ENCODE measurements at places on chromosomes 7 and 10. TPM values are rescaled to one million over a fixed set of nuclear protein-coding genes. Genes with fewer than 3 reads are reported as not detected.

- no peak for DNase-seq
Measured at GRCh38 chr7:141200191-141201108, 126.6 kb downstream of the TMEM178B start.

DNA sequence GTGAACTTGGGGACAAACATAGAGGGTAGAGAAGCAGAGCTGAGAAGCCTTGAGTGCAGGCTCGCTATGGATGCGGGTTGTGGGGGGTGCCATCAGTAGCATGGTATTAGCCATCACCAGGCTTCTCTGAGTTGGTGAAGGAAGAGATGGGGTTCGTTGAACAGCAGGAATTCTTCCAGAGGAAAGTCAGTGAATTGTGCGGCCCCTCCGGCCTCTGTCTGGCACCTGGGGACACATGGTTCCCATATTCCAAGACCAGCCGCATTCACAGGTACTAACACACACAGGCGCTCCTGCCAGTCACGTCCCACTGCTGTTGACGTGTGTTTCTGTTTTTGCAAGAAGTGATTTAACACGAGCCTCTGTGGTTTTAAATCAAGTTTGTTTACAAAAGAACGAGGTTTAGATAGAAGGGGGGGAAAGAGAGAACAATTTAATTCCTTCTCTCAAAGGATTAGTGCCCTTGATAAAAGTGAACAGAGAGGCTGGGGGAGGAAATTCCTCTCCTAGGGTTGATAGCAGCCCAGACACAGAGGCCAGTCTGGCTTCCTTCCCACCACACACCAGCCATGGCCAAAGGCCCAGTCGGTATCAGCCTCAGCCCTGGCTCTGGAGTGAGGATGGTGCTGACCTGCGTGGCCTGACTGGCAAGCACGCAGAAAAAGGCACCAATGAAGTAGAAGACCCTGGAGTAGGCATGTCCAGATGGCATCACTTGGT lies 252.6 kb upstream of the IGFBP3 start:
- peak; percentile 31 for DNase-seq

DNA sequence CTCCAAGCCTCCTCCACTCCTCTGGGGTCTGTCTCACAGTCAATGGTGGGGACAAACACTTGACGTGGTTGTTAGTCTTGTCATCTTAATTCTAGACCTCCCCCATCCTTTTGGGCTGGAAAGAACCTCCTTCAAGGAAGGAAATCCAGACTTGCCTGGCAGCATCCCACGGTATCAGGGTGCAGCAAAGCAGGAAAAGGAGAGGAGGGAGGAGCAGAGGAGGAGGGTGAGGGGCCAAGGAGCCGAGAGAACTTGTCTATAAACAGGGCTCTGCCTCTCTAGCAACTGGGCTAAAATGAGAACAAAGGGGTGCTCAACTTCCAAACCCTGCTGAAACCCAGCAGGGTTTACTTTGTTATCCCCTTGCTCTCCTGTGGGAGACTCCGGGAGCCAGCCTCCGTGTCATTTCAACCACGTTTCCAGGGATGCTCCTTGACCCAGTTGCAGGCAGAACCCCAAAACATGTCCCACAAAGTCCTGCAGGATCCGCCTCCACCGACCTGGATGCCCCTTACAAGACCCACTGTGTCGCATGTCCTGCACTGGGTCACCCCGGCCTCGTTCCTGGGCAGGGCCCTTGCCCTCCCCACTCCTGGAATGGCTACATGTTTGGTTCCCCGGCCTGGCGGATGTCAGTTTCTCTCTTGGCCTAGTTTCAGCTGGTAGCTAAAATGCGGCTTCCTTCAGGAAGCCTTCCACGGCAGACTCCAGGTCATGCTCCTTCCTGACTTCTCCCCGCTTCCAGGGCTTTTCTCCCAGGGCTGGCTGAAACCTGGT lies 69.7 kb upstream of the MGMT start:
- DNase-seq = no peak

The ZNF503 gene
- total RNA-seq = 58.4 TPM

- no peak for DNase-seq
Measured at GRCh38 chr7:108253275-108254044, 123.3 kb upstream of the LAMB4 start.

The SYNPO2L gene
- not detected for total RNA-seq

The TFR2 gene
- total RNA-seq = 0.22 TPM

- no peak for DNase-seq
Measured at GRCh38 chr7:32115831-32116230, 45.6 kb upstream of the PDE1C start.

- DNase-seq = no peak
Measured at GRCh38 chr7:19775578-19775977, 2.2 kb upstream of the TMEM196 start.

The EN2 gene
- 1.5 TPM for total RNA-seq

- DNase-seq = no peak
Measured at GRCh38 chr7:122768827-122769226, 66.1 kb upstream of the RNF148 start.

The COL17A1 gene
- total RNA-seq = 0.72 TPM

DNA sequence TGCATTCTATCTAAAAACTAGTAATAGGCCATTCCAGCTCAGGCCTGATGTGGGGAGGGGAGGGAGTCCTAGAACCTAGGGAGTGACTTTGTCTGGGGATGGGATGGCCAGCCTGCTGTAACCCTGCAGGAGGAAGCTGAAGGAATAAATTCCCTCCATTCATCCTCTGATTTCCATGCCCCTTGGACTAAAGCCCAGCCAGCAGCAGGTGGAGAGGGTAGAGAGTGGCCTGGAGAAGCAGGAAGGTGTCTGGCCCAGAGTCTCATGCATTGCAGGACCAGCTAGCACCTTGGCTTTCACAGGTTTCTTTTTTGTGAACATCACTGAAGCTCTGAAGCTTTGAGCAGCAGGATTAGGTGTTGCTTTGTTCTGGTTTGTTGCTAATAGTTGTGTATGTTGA lies 32.8 kb upstream of the CDH23 start:
- no peak for DNase-seq

- DNase-seq = no peak
Measured at GRCh38 chr7:103718482-103719061, 270.9 kb downstream of the RELN start.

GRCh38 chr7:27172823-27173510 lies 1.2 kb downstream of the HOXA10 start:
- peak; percentile 48 for DNase-seq

GRCh38 chr10:118457824-118458428 lies 115.8 kb upstream of the FAM204A start:
- DNase-seq = no peak

DNA sequence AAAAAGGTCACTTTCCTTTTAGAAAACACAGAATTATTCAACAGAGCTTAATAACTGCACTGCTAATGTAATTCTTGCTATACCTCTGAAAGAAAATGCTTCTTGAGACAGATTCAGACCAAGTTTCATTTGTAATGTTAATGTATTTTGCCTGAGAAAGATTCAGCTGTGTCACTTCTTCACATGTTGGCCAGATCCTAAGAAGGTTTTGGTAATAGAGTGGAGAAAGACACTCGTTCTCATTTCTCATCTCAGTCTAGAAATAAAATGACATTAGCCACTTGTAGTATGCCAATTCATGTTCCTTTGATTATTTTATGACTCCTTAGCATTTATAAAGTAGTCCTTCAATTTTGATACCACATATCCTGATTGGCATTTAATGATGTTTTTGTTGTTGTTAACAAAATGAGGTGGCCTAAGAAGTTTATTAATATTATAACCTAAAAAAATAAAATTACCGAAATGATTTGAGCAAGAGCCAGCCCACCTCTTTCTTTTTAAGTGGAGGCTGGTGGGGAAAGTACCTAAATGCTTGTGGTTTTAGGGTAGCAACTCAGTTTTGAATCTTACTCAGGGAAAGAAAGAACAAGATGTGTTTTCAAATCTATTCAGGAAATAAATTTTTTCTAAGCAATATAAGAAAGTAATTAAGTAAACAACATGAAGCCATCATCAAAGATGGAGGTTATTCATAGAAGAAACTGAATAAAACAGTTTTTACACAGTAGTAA lies 16.4 kb upstream of the ELAPOR2 start:
- DNase-seq = no peak

GRCh38 chr10:43680035-43680434 lies 31.4 kb upstream of the ZNF32 start:
- no peak for DNase-seq

The BTRC gene
- 26.2 TPM for total RNA-seq

DNA sequence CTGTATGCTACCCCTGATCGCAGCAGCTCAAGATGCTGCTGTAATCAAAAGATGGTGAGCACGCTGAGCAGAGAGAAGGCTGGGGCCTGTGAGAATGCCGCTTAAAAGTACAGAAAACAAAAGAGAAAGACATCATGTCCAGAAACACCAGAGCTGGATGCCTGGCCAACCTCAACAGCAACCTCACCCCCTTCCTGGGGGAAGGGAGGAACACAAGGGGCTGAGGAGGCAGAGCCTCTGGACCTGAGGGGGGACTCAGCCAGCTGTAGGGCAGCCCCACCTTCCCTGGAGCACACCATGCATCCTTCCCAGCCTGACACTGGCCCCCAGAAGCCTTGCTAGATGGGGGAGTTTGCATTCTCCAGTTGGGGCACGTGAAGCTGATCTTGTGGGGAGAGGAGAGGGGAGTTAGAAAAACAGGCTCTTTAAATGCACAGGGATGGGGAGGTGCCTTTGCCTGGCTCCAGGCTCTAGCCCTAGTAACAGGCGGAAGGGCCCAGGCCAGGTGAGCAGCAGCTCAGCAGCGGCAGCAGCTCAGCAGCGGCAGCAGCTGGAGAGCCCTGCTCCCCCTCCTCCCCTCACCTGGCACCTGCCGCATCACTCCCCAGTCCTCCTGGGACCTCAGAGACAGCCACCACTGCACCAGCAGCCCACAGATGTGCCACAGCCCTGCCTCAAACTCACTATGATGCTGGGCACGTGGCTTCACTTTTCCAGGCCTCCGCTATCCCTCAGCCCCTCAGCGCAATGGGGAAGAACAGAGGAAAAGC lies 156.3 kb downstream of the NEURL1 start:
- no peak for DNase-seq

GRCh38 chr10:111116762-111117445 lies 40.1 kb downstream of the ADRA2A start:
- DNase-seq = no peak

DNA sequence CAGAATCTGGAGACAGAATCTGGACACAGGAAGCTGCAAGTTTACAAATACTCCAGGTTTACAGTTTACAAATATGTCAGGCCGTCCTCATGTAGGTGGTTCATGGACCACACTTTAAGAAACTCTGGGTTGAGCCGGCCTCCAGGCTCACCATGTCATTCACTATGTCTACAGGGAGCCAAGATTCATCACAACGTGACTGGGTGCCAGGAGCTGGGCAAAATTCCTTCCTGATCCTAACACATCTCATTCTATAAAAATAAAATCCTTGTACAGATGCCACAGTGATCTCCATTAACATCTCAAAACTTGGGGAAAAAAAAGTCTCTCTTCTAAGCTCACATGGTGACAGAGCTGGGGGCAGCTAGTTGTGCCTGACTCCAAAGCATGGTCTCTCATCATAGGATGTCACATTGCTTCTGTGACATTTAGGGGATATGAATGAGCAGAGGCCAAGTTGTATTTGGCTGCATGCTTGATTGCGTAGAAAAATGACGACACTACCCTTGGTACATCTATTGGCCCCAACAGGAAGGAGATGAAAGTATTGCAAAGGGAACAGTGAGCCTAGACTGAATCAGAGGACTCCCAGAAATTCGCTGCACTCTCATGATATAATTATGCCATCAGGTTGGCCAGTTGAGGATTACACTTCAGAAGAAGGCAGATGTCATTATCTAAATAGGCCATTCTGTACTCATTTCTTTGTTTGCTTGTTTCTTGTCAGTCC lies 35.9 kb downstream of the MTURN start:
- no peak for DNase-seq

The ADARB2 gene
- 0.28 TPM for total RNA-seq

The SLC18A3 gene
- not detected for total RNA-seq

The VWA2 gene
- total RNA-seq = 0.18 TPM

GRCh38 chr7:128758553-128758952 lies 17.0 kb downstream of the OPN1SW start:
- DNase-seq = no peak

DNA sequence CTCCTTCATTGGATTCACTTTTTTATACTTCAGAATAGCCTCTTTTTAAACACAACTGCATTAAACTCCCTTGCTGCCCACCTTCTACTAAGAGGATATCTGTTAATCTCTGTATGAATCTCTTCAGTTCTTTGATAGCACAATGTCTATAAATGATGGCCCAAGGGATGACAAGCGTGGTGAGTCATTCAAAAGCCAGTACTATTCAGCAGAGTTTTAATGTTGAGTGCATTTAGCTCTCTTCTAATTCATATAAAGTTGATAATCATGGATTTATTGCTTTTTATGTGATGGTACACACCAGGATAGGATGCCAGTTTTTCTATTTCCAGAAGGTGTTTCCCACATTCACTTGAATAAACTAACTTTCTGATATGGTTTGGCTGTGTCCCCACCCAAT lies 57.4 kb upstream of the HECTD2 start:
- DNase-seq = no peak

Data from ovary (tissue), 10 donors.